ENCODE measurements at places on chromosomes 5 and 9. TPM values are rescaled to one million over a fixed set of nuclear protein-coding genes. Genes with fewer than 3 reads are reported as not detected.
A peak's percentile ranks its signal among the peaks of the same experiment; 100 is the strongest.

DNA sequence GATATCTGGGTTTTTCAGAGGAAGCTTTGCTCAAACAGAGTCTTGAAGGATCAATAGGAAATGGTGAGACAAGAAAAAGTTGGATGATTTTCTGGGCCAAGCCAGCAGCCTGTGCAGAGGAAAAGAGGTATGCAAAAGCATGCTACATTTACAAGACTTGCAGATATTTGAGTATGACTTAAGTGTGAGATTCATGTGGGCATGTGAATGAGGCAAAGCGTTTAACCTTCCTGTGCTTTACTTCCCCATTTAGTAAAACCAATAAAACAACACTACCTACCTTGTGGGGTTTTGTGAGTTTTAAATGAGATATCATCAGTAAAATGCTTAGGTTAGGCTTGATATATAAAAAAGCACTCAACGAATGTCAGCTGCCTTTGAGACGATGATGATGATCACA, 58.1 kb downstream of the PIP5K1B start:
- DNase-seq: no peak

DNA sequence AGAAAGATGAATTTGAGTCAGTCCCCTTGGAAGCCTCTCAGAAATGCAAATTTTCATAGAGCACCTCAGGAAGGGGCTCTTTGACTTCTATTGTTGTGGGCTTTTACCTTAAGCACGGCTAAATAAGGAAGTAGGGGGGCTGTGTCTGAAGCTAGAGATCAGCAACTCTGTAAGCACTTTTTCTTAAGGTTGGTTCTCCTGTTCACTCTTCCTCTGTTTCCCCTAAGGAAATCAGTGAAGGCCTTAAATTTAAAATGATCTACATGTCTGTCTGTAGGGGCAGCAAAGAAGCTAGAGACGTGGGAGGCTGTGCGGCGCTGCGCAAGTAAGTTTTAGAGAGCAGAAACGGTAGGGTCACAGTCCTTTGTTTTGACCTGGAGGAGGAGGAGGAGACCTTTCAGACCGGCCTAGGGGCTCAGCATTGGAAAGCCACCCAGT, 1.2 kb upstream of the CDC14B start:
- no peak for DNase-seq

- no peak for DNase-seq
These were observed 12.2 kb downstream of the INVS start for GRCh38 chr9:100111235-100111634.

DNA sequence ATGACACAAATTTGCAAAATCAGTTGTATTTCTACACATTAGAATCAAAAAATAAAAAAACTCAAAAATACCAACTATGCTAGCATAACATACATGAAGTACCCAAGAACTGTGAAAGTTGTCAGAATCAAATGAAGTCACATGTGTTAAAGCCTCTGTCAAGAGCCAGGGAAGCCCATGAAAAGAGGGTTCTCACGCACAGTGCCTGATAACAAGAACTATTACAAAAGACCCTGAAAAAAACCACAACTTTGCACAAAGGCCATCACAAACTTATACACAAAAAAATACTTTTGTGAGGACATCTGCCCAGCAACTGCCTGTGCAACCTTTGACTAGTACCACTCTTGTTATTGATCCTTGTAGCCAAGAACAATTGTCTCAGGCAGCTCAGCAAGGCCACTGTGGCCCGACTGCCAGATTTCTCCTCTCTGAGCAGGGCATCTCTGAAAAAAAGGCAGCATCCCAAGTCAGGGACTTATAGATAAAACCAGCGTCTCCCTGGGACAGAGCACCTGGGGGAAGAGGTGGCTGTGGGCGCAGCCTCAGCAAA, 28.9 kb upstream of the HNRNPA0 start:
- DNase-seq: no peak

DNA sequence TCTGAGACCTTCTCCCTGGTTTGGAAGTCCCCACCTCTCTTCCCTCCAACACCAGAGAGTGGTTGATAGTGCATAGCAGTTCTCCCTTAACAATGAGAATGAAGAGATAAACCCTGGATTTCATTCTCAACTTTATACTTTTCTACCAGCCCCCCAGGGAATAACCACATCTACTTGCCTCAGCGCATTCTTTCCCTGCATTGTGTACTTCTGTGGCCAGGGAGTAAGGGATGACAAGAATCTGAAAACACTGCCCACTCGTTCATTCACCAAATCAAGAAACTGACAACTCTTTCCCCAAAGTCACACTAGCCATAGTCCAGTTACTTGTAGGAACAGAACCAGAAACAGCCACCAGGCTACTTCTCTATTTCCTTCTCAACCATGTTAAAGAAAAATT, 46.0 kb upstream of the SPIN1 start:
- no peak for DNase-seq

- DNase-seq: no peak
These were observed 344.1 kb downstream of the NR2F1-AS1 start for GRCh38 chr5:93236807-93237421.

DNA sequence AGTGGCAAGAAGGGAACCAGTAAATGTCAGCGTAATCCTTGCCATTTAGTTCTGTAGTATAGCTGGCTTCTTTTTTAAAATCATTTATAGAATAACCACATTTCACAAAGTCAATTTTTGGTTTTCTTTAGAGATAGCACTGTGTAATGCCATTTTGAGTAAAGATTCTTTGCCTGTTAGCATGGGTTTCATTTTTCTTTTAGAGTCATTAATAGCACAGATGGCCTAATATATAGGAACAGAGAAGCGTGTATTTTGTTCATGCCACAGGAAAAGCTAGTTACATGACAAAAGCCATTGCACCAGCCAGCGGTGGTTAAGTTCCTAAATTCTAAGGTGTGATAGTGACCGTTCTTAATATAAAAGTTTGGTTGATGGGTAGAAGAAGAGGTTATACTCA, 1363.9 kb downstream of the MAT2B start:
- DNase-seq: no peak

- no peak for DNase-seq
These were observed 81.5 kb upstream of the C9orf72 start for GRCh38 chr9:27654629-27655285.

DNA sequence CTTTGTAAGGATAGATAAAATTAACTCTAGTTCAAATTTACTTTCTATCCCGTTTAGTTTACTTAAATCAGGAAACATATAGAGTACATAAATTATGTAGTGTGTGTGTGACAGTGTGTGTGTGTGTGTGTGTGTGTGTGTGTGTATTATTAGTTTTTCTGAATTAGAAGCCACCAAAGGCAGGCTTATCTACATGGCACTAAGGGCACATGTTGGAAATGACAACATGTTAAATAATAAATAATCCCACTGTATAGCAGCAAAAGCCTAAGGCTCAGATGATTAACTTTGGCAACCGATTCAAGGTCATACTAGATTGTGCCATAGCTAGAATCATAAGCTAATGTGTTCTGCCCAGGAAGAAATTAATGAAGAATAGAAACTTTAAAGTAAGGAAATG, 54.6 kb downstream of the MEGF9 start:
- no peak for DNase-seq

DNA sequence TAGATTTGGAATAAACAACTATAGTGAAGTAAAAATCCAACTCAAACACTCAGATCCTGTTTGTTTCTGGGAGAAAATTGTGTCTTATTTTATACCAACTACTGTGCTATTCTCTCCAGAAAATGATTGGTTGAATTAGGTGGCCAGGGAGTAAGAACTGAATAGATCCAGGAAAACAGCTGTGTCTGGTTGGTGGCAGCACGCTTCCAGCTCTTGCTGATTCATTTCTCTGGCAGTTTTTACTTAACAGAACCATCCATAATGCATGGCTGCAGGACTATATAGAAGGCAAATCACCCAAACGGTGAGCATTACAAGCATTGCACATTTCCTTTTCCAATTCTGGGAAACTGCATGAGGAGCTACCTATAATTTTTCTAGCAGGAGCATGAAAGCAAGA, 29.5 kb downstream of the DMAC1 start:
- DNase-seq: no peak

DNA sequence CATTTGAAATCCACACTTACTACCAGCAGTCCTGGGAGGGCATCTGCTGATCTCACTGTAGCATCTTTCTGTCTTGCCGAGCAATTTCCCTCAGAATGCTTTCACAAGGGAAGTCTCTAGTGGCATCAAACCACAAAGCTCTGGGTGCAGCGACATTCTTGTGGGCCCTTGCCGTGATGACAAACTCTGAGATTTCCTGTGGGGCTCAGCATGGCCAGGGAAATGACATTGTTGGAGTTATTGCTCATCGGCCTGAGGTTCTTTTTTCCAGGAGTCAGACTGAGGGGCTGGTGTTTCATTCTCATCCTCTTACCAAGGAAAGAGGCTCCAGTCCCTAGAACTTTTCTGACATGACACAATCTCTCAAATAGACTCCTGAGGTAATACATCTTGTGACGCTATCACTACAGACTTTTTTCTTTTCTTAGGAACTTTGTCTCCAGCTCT, 51.4 kb downstream of the PFDN1 start:
- peak; percentile 80 for DNase-seq

GRCh38 chr9:16806674-16807073, 63.8 kb downstream of the BNC2 start:
- DNase-seq: no peak

DNA sequence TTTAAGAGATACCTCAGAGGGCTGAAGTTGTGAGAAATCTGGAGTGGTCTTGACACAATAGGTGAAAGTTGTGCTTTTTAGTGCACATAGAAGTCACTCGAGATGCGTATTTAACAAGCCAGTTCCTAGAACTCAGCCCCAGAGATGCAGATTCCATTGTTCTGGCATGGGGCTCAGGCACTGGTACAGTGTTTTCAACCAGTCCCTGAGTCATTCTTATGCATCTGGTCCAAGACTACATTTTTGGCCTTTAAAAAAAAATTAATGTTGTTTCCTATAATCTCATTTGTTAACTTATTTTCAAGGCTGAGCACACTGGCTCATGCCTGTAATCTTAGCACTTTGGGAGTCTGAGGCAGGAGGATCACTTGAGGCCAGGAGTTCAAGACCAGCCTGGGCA, 29.6 kb downstream of the PTTG1 start:
- DNase-seq: no peak

- no peak for DNase-seq
These were observed 411.6 kb downstream of the BRINP1 start for GRCh38 chr9:118957585-118957984.

GRCh38 chr5:56498759-56499395, 265.7 kb upstream of the ANKRD55 start:
- DNase-seq: no peak

DNA sequence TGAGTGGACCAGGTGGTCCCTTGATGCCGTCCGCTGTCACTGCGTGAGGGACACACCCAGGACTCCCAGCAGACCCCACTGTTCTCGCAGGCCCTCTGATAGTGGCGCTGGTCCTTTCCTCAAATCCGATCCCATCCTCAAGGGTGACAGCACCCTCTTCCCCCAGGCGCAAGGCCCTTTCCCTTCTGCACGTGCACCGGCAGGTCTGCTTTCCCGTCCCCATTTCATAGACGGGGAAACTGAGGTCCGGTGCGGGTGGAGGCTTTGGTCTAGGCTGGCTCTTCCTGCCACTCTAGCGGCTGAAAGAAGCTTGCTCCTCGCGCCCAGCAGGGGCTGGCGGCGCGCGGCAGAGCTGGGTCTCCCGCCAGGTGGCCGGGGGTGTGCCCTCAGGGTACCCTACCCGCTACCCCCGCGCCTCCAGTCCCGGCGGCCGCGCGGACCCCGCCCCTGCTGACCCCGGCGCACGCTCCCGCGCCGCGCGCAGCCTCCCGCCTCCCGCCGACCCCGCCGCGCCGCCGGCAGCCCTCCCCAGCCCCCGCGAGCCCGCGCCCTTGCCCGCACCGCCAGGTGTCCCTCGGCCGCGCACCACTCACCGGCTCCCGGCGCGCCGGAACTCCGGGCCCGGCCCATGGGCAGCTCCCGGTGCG, 453 bp downstream of the RASGEF1C start:
- peak; percentile 39 for DNase-seq

- no peak for DNase-seq
These were observed 84.5 kb upstream of the VCAN start for GRCh38 chr5:83387041-83387440.

- DNase-seq: no peak
These were observed 1.5 kb upstream of the PBX3 start for GRCh38 chr9:125745682-125746016.

DNA sequence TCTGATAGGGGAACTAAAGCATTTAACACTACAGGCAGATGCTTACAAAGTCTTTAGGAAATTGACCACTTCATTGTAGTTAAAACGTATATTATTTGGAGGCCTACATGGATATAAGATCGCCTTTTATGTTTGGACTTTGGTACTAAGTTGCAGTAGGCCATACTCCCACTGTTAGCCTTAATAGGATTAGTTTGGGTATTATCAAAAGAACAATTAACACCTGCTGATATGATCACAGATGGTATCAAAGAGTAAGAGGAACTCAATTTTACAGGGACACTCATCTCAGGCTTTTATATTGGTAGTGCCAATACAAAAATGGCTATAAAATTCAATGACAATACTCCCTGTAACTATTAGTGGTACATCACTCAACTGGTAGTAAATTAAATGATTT, 1183.0 kb downstream of the MAT2B start:
- DNase-seq: no peak

GRCh38 chr5:80061547-80061946, 26.4 kb downstream of the THBS4 start:
- DNase-seq: no peak

DNA sequence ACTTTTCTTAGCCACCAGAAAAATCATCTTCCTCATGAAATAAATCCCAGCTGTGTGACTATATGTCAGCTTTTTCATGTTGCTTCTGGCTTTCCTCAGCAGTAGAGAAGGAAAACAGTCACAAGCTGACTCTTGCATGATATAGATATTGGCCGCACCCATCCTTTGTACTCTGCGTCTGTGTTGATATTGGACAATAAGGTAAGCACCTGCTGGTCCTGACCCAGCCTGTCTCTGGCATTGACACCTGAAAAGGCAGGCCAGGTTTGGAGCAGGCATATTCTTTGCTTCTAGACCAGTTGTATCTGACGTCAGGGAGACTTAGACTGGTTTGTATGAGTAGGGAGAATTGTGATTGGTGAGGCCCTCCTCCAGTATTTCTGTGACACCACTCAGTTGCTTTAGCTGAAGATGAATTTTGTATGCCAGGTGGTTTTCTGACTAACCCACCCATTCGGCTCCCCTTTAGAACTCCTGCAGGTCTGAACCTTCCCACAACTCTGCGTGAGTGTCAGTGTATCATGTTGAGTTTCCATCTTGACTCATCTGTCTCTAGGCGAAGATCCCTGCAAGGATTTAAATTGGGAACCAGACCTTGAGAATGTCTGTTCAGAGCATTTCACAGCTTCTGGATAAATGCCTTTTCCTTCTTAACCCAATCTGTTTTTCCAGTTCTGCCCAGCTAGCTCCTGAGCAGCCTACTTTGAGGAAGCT, 151.2 kb upstream of the RUSC2 start:
- DNase-seq: no peak

Gene ADAMTS6
- 1.9 TPM for total RNA-seq

Gene SLC36A3
- not detected for total RNA-seq

Gene ZNF354C
- 3.2 TPM for total RNA-seq

Gene EXD3
- total RNA-seq: 28.3 TPM

Gene LCN10
- total RNA-seq: 1.3 TPM

Gene STPG3
- total RNA-seq: 0.54 TPM

Gene PRDM9
- under 0.01 TPM for total RNA-seq

Gene POU4F3
- under 0.01 TPM for total RNA-seq

Gene DPM2
- 17.2 TPM for total RNA-seq

Gene ECSCR
- not detected for total RNA-seq

Gene RMI1
- 3.8 TPM for total RNA-seq

All from hematopoietic multipotent progenitor cell (in vitro differentiated cells).